H7 (cell line): ENCODE measurements at places on chromosomes 3 and 15.
A peak's percentile ranks its signal among the peaks of the same experiment; 100 is the strongest.

DNA sequence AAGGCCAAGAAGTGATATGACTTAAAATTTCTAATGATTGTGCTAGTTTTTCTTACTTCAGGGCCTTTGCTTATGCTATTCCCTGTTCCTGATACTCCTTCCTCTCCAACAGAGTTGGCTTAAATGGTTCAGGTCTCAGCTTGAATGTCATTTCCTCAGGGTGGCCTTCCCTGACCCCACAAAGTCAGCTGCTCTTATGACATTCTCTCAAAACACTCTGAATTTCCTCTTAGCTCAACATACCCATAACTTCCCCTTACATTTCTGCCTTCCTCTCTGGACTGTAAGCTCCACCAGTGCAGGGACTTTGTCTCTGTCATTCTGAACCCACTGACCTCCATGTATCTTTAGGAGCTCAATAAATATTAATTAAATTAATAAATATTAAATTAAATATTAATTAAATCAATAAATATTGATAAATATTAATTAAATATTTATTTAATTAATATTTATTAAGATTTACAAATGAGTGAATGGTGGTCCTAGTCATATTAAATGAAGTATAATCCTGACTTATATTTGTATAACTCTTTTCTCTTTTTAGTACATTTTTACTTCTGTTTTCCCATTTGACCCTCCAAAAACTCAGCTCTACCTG, 17.9 kb upstream of the TMCC1 start:
- no peak for DNase-seq

DNA sequence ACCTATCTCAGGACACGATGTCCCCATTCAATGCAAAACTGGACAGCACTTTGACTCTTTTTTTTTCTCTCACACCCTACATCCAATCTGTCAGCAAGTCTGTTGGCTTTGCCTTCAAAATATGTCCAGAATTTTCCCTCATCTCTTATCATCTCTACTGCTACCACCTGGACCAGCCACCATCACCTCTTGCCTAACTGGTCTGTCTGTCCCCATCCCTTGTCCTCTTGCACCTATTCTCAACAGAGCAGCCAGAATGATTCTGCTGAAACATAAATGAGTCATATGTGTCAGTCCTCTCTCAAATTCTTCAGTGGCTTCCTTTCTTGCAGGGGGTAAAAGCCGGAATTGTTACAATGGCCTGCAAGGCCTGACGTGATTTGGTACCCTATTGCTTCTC, 105.8 kb downstream of the CYP19A1 start:
- no peak for DNase-seq

- peak; percentile 38 for DNase-seq
Measured at GRCh38 chr3:46846624-46847542, 16.4 kb downstream of the MYL3 start.

DNA sequence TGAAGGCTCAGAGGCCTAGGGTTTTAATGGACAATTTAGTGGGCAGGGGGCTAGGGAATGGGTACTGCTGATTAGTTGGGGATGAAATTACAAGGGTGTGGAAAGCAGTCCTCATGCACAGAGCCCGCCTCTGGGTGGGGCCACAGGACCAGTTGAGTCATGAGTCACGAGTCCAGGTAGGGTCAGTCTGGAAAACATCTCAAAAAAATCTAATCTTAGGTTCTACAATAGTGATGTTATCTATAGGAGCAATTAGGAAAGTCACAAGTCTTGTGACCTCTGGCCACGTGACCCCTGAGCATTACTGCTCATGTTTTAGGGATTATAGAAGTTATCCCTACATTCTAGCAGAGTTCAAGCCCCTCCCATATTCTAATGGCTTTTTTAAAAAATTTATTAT, 18.6 kb upstream of the IREB2 start:
- DNase-seq: no peak

GRCh38 chr3:152524198-152525140, 255.7 kb downstream of the MBNL1 start:
- peak; percentile 12 for DNase-seq

DNA sequence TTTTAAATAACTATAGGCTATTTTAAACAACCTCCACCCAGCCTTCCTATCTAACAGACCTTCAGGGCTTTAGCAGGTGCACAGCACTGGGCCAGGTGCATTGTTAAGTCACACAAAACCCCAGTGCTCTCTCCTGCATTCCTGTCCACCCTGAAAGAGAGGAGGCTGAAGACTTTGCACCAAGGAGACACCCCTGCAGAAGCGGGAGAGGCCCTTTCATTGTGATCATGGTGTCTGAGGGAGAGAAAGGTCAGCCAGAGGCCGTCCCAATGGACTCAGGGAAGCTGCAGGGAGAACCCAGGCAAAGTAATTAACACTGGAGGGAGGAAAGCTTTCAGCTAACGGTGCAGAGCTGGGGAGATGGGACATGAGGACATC, 5.2 kb downstream of the LRIG1 start:
- DNase-seq: peak; percentile 56

DNA sequence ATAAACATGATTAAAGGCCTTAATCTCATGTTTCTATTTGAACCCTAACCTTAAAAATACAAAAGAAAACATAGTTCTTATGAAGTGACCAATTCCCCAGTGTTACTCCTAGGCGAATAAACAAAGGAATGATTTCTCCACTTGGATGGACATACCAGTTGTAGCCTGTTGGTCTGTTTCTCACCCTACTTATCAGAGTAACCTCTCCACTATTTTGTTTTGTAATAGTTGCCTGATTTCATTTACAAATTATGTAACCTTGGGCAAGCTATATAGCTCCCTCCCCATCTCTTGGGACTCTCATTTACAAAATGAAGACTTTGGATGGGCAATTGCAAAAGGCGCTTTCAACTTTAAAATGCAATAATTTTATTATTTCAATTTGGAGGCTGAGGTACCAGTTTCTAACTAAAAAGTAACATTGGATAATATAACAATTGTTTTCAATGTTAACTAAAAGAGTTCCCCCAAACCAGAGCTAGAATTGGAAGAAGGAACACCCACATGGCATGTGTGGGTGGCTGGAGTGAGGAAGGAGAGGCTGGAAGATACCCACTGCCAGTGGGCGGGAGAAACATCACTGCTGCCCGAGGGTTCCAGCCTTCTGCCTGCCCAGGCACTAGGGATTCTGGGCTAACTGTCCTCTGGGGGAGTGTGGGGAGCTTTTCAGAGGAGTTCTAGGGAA, 74.2 kb downstream of the RFTN1 start:
- DNase-seq: no peak

DNA sequence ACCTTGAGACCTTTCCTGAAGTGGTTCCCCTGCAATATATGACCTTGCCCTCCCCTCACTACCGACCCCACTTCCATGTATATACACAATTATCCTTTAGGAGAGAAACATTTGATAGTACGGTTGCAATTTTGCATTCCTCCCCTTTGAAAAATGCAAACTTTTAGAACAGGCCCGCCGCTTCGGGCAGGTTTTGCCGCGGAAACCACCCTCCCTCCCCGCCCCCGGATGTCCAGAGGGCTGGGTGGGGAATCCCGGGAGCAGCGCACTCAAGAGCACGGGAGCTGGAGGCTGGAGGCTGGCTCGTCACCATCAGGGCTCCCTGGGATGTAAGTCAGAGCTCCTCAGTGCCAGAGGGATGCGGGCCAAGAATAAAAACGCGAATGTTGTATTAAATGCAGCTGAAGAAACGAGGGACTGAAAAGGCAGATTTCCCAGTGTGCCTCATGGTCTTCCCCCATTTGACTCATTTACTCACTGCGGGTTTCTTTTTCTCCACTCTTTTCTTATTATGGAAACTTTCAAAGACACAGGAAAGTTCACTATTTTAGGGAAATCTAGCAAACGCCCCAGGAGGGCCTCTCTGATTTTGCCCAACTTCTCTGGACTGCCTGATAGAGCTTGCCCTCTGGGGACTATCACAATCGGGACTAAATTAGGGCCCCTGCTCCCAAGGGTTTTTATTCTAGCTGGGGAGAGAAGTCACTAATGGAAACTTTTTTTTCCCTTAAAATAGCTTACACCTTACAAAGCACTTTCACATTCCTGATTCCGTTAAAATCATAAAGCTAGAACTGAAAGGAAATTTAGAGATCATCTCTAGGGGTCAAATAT, 2.9 kb upstream of the USP3 start:
- DNase-seq: peak; percentile 74

GRCh38 chr15:75799190-75799589, 44.1 kb upstream of the UBE2Q2 start:
- no peak for DNase-seq

DNA sequence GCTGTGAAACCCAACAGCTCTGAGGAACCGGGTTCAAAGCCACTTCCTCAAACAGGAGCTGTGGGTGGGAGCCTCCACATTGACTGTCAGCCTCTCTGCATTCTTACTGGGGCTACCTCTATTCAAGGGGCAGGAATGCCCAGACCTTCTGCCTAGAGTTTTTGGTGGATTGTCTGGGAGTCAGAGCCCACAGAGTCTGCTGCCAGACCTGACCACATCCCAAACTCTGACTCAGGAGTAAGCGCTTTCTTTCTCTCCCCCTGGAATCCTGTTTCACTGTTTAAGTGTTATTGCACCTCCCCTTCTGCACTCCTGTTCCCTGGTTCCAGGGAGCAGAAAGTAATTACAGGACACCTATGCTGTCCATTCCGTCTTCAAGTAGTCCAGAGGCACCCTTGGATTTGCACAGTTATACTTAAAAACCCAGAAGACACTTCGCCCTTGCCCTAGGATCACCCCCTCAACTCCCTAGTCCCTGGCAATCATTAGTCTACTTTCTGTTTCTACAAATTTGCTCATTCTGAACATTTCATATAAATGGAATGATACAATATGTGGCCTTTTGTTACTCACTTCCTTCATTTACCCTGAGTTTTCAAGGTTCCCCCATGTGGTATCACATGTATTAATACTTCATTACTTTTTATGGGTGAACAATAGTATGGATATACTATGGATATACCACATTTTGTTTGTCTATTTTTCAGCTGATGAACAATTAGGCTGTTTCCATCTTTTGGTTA, 37.9 kb upstream of the TJP1 start:
- no peak for DNase-seq

DNA sequence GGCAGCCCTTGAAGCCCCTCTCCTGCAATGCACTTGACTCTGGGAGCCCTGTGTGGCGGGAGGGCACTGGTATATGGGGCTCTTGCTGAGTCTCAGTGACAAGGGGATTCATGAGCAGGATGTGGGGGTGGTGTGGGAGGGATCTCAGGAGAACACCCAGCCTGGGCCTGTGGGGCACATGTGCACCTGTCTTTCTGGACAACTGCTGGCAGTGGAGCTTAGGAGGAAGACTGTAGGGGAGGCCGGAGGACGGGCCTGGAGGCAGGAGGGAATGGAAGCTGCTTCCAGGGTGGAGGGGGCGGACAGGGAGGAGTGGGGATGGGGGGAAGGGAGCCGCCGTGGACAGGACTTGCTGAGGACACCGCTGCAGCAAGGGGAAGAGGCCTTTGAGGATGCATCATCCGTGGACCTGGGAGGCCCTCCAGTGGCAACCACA, 10.8 kb upstream of the SNRPA1 start:
- peak; percentile 39 for DNase-seq

DNA sequence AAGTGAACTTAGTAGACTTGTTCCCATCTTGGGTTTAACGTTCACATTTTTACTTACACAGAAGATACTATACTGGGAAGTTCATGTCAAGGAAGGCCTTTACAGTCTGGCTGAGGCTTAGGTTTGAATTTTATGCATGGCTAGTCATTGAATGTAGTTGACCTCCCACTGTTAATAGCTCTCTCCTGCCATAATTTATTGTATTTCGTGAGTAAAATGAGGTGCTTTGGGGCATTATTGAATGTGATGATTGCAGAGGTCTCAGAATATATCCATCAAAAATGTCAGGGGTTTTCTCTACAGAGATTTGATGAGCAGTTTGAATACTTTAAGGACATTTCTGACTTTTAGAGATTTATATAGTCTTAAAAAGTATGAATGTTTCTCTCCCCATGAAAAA, 356.6 kb upstream of the GRM7 start:
- DNase-seq: no peak

- DNase-seq: peak; percentile 21
Measured at GRCh38 chr3:71585887-71586809, 2.6 kb upstream of the FOXP1 start.

DNA sequence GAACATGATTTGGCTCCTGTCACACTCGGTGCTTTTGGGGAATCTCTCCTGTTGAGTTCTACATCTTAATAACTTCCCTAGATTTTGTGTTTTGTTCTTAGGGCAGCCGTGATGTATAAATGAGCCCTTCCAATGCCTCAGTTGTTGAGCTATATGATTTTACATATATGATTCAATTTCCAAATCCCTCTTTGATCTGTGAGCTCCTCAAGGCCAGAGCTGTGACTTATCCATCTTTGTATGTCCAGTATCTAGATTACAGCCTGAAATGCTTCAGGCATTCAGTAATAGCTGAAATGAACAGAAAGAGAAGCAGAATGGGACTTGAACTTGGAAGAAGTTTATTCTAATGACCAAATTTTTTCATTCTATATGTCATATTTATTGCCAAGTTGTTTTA, 26.6 kb downstream of the CGGBP1 start:
- no peak for DNase-seq

DNA sequence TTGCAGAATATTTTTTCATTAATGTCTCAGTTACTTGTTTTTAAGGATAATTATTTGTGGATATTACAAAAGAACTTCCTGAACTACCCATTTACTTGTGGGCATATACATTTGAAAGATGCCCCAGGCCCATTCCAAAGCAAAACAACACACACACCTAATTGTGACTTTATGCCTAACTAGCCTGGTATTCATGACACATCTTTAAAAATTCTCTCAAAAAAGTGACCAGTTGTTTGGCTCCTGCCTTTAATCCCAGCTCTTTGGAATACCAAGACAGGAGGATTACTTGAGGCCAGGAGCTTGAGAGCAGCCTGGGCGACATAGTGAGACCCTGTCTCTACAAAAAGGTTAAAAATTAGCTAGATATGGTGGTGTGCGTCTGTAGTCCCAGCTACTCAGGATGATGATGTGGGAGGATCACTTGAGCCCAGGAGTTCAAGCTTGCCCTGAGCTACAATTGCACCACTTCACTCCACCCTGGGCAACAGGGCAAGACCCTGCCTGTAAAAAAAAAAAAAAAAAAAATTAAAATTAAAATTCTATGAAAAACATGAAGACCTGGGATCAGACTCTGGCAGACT, 51.7 kb upstream of the SLC4A7 start:
- DNase-seq: no peak

DNA sequence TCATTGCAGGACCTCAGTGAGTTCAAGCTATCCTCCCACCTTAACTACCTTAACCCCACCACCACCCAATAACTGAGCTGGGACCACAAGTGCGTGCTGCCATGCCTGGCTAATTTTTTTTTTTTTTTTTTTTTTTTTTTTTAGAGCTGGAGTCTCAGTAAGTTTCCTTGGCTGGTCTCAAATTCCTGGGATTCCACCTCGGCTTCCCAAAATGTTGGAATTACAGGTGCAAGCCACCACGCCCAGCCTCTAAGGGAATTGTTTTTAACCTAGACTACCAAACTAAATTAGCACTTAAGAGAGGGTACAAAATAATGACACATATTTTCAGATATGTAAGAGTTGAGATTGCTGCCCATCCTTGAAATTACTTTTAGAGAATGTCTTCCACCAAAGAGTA, 4.3 kb upstream of the TNIK start:
- no peak for DNase-seq

DNA sequence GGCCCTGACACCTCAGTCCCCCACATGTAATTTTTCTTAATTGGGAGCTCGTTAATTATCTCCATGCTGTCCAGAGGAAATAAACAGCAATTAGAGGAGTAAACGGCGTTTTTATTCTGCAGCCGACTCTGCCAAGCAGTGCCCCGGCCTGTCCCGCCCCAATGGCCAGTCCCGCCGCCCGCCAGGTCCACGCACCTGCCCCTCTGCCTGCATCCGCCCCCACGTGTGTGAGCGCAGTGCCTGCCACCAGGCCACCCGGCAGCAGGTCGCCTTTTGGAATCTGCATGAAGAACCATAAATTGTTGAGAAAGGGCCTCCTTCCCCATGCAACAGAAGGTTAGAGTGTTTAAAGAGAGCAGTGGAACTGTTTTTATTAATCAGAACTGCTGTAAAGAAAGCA, 87.5 kb upstream of the LINGO1 start:
- DNase-seq: no peak
